WTC11 (cell line): ENCODE measurements at places on chromosomes 16 and 17. TPM values are rescaled to one million over a fixed set of nuclear protein-coding genes. Genes with fewer than 3 reads are reported as not detected.

Gene SRCIN1
- total RNA-seq: 10.7 to 17.3 TPM (median 11.1 TPM) in 3 replicates

Gene CACNA1G
- 5.4 to 6.7 TPM (median 6.2 TPM) in 3 replicates for total RNA-seq

Gene EVI2A
- 0.09 to 0.16 TPM (median 0.15 TPM) in 3 replicates for total RNA-seq

Gene BRIP1
- total RNA-seq: 13.8 to 17.6 TPM (median 16.0 TPM) in 3 replicates

Gene NXPH3
- total RNA-seq: 2.3 to 3.4 TPM (median 2.4 TPM) in 3 replicates

Gene FN3K
- 19.3 to 23.6 TPM (median 21.2 TPM) in 3 replicates for total RNA-seq

Gene TP53TG3
- not detected in 3 replicates for total RNA-seq

Gene OR4D1
- total RNA-seq: 0.17 to 0.41 TPM (median 0.39 TPM) in 3 replicates

Gene ADAD2
- total RNA-seq: 0.71 to 1.6 TPM (median 1.4 TPM) in 3 replicates

Gene NAA60
- total RNA-seq: 44.8 to 50.3 TPM (median 46.4 TPM) in 3 replicates

Gene AOC2
- total RNA-seq: 9.8 to 11.0 TPM (median 10.1 TPM) in 3 replicates

Gene SPNS3
- total RNA-seq: not detected in 3 replicates

Gene TMIGD1
- not detected in 3 replicates for total RNA-seq

Gene USP43
- total RNA-seq: 6.8 to 8.6 TPM (median 7.3 TPM) in 3 replicates

Gene DNAH3
- total RNA-seq: 0.57 to 1.2 TPM (median 1.1 TPM) in 3 replicates

Gene RNF222
- total RNA-seq: not detected in 3 replicates

Gene APOH
- total RNA-seq: 0.96 to 1.9 TPM (median 1.2 TPM) in 3 replicates

Gene DPEP3
- total RNA-seq: 1.6 to 2.7 TPM (median 2.5 TPM) in 3 replicates
